ENCODE measurements at places on chromosomes 2 and 18. TPM values are rescaled to one million over a fixed set of nuclear protein-coding genes. Genes with fewer than 3 reads are reported as not detected.

The FOSL2 gene
- 39.0 TPM for total RNA-seq

The PIEZO2 gene
- total RNA-seq: 0.64 TPM

The RNF125 gene
- 0.23 TPM for total RNA-seq

The COL4A4 gene
- 1.0 TPM for total RNA-seq

The FASTKD1 gene
- total RNA-seq: 22.2 TPM

The FSHR gene
- 0.07 TPM for total RNA-seq

The SLC30A3 gene
- total RNA-seq: 3.8 TPM

The TMEM18 gene
- 46.7 TPM for total RNA-seq

The RGPD4 gene
- 0.08 TPM for total RNA-seq

The C2orf74 gene
- 20.4 TPM for total RNA-seq

The G6PC2 gene
- total RNA-seq: not detected

The PROKR1 gene
- not detected for total RNA-seq

The GAD1 gene
- 0.54 TPM for total RNA-seq
